ENCODE measurements at places on chromosomes 13 and 19. TPM values are rescaled to one million over a fixed set of nuclear protein-coding genes. Genes with fewer than 3 reads are reported as not detected.

The CACNG7 gene
- 0.74 TPM for total RNA-seq

The MBD3L2 gene
- not detected for total RNA-seq

The PROZ gene
- not detected for total RNA-seq

The NCR1 gene
- total RNA-seq, result not detected

The ZNF534 gene
- not detected for total RNA-seq

The GNA15 gene
- total RNA-seq, result not detected

DNA sequence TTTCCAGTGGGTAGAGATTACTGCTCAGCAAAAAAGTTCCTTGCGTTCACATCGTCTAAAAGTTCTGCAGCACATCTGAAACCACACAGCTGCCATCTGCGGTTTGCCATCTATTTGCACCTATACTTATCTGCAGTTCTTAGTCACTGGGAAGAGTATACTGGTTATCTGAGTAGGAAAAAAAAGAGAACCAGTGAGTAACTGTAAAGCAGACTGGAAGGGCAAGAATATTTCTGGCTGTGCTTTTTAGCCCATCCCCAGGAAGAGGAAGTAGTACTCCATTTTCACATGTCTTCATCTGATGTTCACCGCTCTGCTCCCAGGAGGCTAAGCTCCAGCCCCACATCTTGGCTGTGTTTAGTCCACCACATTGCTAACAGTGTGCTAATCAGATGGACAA lies 35.6 kb downstream of the EFNB2 start:
- peaks cover 2% of the 10 kb centered on the region for H3K27me3 ChIP-seq
- no peak for DNase-seq
- peaks cover 39% of the 10 kb centered on the region for H3K4me1 ChIP-seq

- peaks cover 8% of the 10 kb centered on the region for H3K4me1 ChIP-seq
- H3K27ac ChIP-seq, result no peak overlapping the region
- H3K4me3 ChIP-seq, result no peak overlapping the region
- H3K27me3 ChIP-seq, result peaks cover 3% of the 10 kb centered on the region
- H3K36me3 ChIP-seq, result peaks cover 18% of the 10 kb centered on the region
Measured at GRCh38 chr19:4675346-4675745, 5.2 kb upstream of the MYDGF start.

DNA sequence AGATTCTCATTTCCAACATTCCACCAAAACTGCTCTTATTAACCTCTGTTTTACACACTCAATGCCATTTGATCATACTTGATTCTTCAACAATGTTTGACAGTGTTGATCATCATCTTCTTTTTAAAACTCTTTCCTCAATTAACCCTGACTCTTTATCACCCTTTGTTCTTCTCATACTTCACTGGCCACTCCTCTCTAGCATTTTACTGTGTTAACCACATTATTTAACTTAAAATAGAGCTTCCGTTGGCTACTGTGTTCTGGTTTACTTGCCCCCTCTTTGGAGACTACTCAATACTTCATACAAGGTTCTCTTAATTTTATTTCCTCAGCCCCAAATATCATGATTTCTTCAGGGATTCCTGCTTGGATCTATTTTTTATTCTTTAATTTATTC lies 121.1 kb upstream of the SPRY2 start:
- no peak overlapping the region for H3K4me3 ChIP-seq
- H3K27ac ChIP-seq, result no peak overlapping the region
- DNase-seq, result no peak
- H3K36me3 ChIP-seq, result no peaks in the 10 kb centered on the region

GRCh38 chr13:38921081-38921480 lies 69.5 kb downstream of the STOML3 start:
- H3K27me3 ChIP-seq, result no peaks in the 10 kb centered on the region
- H3K4me3 ChIP-seq, result no peak overlapping the region

DNA sequence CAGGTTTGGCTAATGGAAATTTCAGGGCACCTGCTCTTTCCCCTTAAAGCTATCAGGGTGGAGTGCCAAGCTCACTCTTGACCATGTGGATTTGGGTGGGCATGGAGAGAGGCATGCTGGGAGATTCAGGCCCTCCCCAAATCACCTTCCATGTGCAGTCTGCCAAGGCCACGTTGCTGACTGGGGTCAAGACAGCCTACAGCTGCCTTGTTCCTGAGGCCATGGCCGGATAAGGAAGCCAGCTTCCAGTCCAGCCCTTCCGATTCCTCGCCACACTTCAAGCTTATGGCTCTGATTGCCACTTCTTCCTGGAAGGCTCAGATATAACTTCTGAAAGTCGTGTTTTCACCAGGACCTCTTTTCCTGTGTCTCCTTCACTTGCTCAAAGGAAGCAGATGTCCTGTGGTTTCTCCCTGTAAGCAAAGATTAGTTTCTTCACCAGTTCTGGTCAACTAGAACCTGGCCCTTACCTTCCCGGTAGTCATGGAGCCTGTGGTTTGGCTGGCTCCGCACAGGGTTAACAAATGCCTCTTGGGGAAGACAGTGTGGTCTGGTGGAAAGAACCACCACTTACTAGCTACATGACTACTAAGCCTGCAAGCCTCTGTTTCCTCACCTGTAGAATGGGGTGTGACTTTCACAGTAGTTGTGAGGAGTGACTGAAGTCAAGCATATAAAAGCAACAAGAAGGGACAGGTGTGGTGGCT lies 16.1 kb upstream of the TPT1 start:
- no peak overlapping the region for H3K27ac ChIP-seq
- DNase-seq, result no peak
- peaks cover 6% of the 10 kb centered on the region for H3K4me1 ChIP-seq
- H3K27me3 ChIP-seq, result no peaks in the 10 kb centered on the region
- H3K4me3 ChIP-seq, result no peak overlapping the region

- H3K4me3 ChIP-seq, result no peak overlapping the region
- H3K4me1 ChIP-seq, result no peaks in the 10 kb centered on the region
- DNase-seq, result no peak
- no peak overlapping the region for H3K27ac ChIP-seq
- no peaks in the 10 kb centered on the region for H3K36me3 ChIP-seq
- H3K27me3 ChIP-seq, result peaks cover 18% of the 10 kb centered on the region
Measured at GRCh38 chr13:99133848-99134247, 66.8 kb upstream of the UBAC2 start.

DNA sequence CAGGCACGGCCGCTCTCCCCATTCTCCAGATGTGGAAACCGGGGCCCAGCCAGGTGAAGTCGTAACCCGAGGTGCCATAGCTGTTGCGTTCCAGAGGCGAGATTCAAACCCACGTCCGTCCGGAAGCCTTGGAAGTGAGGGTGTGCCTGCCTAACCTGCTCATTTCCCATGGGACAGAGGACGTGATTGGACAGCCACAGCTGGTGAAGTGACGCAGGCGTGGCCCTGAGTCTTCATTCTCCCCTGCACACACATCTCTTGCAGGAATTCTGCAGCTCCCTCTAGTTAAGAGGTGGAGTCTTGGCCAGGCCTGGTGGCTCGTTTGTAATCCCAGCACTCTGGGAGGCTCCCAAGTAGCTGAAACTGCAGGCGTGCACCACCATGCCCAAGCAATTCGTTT lies 16.8 kb downstream of the MEIS3 start:
- H3K4me1 ChIP-seq, result no peaks in the 10 kb centered on the region
- H3K27me3 ChIP-seq, result peaks cover 9% of the 10 kb centered on the region
- peaks cover 11% of the 10 kb centered on the region for H3K36me3 ChIP-seq
- no peak overlapping the region for H3K4me3 ChIP-seq
- DNase-seq, result no peak
- no peak overlapping the region for H3K27ac ChIP-seq

GRCh38 chr19:17540174-17540573 lies 15.3 kb upstream of the COLGALT1 start:
- no peak overlapping the region for H3K4me3 ChIP-seq
- H3K36me3 ChIP-seq, result no peaks in the 10 kb centered on the region
- DNase-seq, result no peak

DNA sequence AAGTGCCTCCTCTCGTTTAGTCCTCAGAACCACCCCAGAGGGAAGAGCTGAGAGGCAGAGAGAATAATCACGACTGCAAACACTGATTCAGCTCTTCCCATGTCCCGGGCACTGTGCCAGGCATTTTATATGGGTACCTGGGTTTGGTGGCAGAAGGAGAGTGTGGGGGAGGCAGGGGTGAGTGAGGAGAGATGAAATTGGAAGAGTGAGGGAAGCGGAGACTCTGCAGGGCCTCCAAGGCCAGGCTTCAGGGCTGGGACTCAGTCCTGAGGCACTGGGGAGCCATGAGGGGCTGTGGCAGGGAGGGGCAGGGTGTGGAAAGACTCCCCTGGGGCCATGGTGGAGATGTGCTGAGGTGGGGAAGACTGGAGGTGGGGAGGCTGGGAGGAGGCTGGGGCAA lies 8.7 kb downstream of the SYNGR4 start:
- H3K27ac ChIP-seq, result no peak overlapping the region
- no peaks in the 10 kb centered on the region for H3K36me3 ChIP-seq
- no peak overlapping the region for H3K4me3 ChIP-seq
- 0 out of 2 replicates have a peak, but pooled peaks cover 6% of the 10 kb centered on the region for H3K4me1 ChIP-seq

DNA sequence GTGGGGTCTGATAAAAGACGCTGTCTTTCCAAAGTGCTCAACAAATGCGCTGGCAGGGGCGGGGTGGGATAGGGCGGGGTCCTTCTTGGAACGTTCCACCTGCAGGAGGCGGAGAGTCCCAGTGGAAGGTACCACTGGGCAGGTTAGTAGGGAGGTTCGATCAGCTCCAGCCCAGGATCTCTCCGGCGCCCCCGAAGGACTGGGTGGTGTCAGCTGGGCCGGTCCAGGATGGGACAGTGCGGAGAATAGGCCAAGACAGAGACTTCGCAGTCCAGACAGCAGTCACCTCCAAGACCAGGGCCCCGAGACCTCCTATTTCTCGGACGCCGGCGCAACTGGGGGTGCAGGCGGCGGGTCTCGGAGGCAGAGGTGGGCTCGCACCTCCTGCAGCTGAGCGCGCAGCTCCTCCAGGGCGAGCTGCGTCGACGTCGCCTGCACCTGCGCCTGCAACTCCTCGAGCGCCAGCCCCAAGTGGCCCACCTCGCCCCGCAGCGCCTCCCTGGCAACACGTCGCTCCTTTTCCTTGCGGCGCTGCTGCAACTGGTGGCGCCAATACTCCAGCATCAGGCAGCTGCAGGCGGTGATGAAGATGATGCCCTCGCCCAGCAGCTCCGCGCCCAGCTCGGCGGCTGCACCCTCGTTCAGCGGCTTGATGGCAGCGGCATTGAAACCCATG lies 21.6 kb downstream of the VASP start:
- no peak overlapping the region for H3K4me3 ChIP-seq
- no peak overlapping the region for H3K27ac ChIP-seq
- H3K27me3 ChIP-seq, result peaks cover 15% of the 10 kb centered on the region
- no peak for DNase-seq

GRCh38 chr19:48190288-48190884 lies 19.9 kb downstream of the ZSWIM9 start:
- no peak overlapping the region for H3K27ac ChIP-seq
- H3K4me1 ChIP-seq, result no peaks in the 10 kb centered on the region
- H3K36me3 ChIP-seq, result peaks cover 35% of the 10 kb centered on the region
- H3K4me3 ChIP-seq, result no peak overlapping the region
- H3K27me3 ChIP-seq, result peaks cover 2% of the 10 kb centered on the region

GRCh38 chr19:16319481-16319880 lies 5.1 kb upstream of the KLF2 start:
- H3K4me1 ChIP-seq, result peaks cover 17% of the 10 kb centered on the region
- H3K27ac ChIP-seq, result no peak overlapping the region
- no peak for DNase-seq
- H3K27me3 ChIP-seq, result no peaks in the 10 kb centered on the region

DNA sequence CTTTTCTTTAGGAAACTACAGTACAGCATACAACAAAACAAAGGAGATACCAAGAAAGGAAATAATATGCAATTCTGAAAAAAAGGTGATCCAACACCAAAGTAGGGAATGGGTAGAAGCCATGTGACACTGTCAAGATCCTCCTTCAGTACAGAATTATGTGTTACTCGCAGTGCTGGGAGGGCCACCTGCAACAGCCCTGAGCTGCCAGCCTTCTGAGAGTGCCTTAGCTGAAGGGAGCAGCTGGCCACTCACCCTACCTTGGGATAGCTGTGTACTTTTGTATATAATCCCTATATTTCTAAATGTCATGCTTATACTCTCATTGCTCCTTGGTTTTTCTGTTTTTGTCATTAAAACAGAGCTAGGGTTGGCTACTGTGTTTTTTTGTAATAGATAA lies 1518.2 kb upstream of the PCDH20 start:
- H3K27ac ChIP-seq, result no peak overlapping the region
- H3K4me3 ChIP-seq, result no peak overlapping the region
- no peaks in the 10 kb centered on the region for H3K4me1 ChIP-seq
- no peak for DNase-seq
- no peaks in the 10 kb centered on the region for H3K27me3 ChIP-seq

DNA sequence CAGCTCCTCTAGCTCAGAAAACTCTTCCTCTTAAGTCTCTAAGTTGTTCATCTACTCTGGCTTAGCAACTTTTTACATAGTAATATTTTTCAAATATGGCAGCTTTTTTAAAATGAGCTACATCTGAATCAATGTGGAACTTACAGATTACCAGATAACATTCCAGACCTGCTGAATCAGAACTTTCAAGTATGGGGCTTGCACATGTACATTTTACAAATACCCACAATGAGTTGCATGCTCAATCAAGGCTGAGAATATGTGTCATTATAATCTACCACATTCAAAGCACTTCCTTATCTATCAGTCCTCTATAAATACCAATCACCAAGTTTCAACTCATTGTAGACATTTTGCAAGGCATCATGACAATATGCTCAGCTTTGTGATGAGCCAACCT lies 383.1 kb downstream of the FGF14 start:
- peaks cover 6% of the 10 kb centered on the region for H3K36me3 ChIP-seq
- H3K27ac ChIP-seq, result no peak overlapping the region
- peaks cover 2% of the 10 kb centered on the region for H3K27me3 ChIP-seq
- no peak overlapping the region for H3K4me3 ChIP-seq
- DNase-seq, result no peak
